ENCODE measurements at places on chromosomes 3 and 15.

DNA sequence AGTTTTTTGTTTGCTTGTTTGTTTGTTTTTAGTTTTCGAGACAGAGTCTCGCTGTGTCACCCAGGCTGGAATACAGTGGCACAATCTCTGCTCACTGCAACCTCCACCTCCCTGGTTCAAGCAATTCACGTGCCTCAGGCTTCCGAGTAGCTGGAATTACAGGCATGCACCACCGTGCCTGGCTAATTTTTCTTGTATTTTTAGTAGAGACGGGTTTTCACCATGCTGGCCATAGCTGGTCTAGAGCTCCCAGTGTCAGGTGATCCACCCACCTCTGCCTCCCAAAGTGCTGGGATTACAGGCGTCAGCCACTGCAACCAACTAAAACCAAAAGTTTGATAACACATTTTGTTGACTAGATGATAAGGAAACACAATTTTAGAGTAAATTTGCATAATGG lies 372.7 kb downstream of the FGF12 start:
- no peak for DNase-seq

- DNase-seq: no peak
These were observed 244.0 kb downstream of the THSD4 start for GRCh38 chr15:71359246-71359645.

DNA sequence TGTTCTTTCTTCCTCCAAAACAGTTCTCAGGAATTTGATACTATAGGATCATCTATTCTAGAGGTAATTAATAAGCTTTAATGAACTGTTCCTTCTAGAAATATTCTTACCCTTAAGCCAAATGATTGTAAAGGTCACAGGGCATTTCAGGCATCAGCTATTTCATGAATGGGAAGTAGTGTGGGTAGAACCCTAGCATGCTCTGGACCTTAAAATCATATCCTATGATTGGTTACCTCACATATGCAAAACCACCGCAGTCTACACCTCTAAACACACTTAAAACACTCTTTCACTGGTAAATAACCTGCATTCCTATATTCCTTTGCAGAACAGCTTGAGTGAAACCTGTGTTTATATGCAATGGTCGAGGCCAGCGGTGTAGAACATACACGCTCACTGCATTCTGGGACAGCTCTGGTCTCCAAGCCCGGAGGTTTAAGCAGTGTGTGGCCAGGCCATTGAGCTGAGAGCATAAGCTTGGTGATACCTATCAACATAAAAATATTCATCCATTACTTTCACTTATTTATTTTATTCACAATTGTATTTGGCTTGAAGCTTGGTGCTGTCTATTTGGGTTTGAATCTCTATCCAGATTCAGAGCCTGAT lies 87.7 kb upstream of the RASGRP1 start:
- no peak for DNase-seq

- peak; percentile 10 for DNase-seq
These were observed 30.3 kb upstream of the FSTL1 start for GRCh38 chr3:120481081-120481480.

- no peak for DNase-seq
These were observed 67.4 kb downstream of the MECOM start for GRCh38 chr3:169596126-169596525.

DNA sequence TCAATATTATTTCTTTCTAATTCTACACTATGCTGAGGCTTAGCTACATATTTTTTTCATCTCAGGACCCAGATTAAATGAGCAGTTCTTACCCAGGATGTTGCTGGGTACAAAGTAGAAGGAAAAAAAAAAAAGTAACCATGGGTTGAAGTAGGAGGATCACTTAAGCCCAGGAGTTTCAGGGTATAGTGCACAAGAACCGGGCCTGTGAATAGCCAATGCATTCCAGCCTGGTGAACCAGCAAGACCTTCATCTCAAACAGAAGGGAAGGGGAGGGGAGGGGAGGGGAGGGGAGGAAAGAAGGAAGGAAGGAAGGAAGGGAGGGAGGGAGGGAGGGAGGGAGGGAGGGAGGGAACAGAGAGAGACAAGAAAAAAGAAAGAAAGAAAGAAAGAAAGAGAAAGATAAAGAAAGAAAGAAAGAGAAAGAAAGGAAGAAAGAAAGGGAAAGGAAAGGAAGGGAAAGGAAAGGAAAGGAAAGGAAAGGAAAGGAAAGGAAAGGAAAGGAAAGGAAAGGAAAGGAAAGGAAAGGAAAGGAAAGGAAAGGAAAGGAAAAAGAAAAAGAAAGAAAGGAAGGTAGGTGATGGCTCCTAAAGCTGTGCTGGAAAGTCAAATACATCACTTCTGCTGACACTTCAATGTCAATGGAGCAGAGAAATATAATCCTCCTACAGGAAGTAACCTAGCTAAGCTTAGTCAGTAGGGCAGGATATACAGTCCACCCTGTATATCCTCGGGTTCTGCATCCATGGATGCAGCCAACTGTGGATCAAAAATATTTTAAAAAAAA lies 206.8 kb upstream of the TGFBR2 start:
- no peak for DNase-seq

GRCh38 chr3:143831994-143832393 lies 16.3 kb downstream of the SLC9A9 start:
- no peak for DNase-seq

Measured in NB4 (cell line).